ENCODE measurements at places on chromosomes 1 and 21. TPM values are rescaled to one million over a fixed set of nuclear protein-coding genes. Genes with fewer than 3 reads are reported as not detected.

LYPD8 gene
- not detected for total RNA-seq

TCHH gene
- 1.1 TPM for total RNA-seq

SEMA6C gene
- total RNA-seq, result 4.8 TPM

PROX1 gene
- 4.1 TPM for total RNA-seq

KIF14 gene
- total RNA-seq, result 0.03 TPM

MMP23B gene
- total RNA-seq, result 17.2 TPM

GNG4 gene
- 0.64 TPM for total RNA-seq

OR6N1 gene
- not detected for total RNA-seq

PDZK1IP1 gene
- 2.8 TPM for total RNA-seq

RASAL2 gene
- 17.3 TPM for total RNA-seq

ASCL5 gene
- not detected for total RNA-seq
